ENCODE measurements at places on chromosomes 4 and X. TPM values are rescaled to one million over a fixed set of nuclear protein-coding genes. Genes with fewer than 3 reads are reported as not detected.

The PABPC4L gene
- 0.38 TPM for total RNA-seq

The CXXC4 gene
- total RNA-seq = under 0.01 TPM

The BMP3 gene
- not detected for total RNA-seq

The TRIML1 gene
- total RNA-seq = not detected

The VAMP7 gene
- total RNA-seq = 32.4 TPM

The KDM5C gene
- total RNA-seq = 51.8 TPM

Data from endothelial cell of coronary artery (primary cell).